ENCODE measurements at places on chromosomes 1 and 21.

- H3K27ac ChIP-seq = peak overlapping the region; percentile 84
- H3K4me3 ChIP-seq = no peak overlapping the region
- peaks cover 6% of the 10 kb centered on the region for H3K27me3 ChIP-seq
- peaks cover 15% of the 10 kb centered on the region for H3K36me3 ChIP-seq
Observed at GRCh38 chr1:67792741-67793458, 40.4 kb downstream of the GNG12 start.

- no peak for DNase-seq
- no peak overlapping the region for H3K27ac ChIP-seq
Observed at GRCh38 chr1:4597020-4597419, 57.4 kb upstream of the AJAP1 start.

DNA sequence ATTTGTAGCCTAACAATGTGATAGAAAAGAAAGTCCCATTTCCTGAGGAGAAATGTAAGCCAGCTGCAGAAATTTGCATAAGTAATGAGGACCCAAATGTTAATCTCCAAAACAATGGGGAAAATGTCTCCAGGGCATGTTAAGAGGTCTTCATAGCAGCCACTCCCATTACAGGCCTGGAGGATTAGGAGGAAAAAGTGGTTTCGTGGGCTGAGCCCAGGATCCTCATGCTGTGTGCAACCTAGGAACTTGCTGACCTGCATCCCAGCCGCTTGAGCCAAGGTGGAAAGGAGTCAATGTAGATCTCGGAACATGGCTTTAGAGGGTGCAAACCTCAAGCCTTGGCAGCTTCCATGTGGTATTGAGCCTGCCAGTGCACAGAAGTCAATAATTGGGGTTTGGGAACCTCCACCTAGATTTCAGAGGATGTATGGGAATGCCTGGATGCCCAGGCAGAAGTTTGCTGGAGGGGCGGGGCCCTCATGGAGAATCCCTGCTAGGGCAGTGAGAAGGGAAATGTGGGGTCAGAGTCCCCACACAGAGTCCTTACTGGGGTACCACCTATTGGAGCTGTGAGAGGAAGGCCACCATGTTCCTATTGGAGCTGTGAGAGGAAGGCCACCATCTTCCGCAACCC lies 14.2 kb upstream of the F13B start:
- no peaks in the 10 kb centered on the region for H3K4me1 ChIP-seq
- H3K27me3 ChIP-seq = no peaks in the 10 kb centered on the region
- no peak for DNase-seq
- no peak overlapping the region for H3K4me3 ChIP-seq

DNA sequence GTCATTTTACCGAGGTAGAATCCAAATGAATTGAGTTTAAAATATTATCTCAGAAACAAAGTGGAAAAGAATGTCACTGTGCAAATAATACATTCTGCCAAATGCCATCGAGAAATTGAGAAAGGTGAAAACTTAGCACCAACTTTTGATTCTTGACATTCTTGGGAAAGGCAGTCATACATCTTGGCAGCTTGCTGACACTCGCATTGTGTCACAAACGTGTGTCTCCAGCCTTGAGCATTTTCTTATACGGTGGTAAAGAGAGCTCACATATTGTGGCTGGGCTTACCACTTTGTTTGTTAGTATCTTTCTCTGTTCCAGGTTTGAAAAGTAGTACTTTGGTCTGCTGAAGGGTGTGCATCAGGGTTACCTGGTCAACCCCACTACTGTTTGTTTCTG lies 1456.1 kb downstream of the BRINP3 start:
- DNase-seq = no peak
- no peaks in the 10 kb centered on the region for H3K36me3 ChIP-seq
- no peak overlapping the region for H3K4me3 ChIP-seq
- no peaks in the 10 kb centered on the region for H3K27me3 ChIP-seq

GRCh38 chr21:32918478-32919120 lies 107.1 kb upstream of the OLIG2 start:
- H3K4me3 ChIP-seq = no peak overlapping the region
- H3K4me1 ChIP-seq = no peaks in the 10 kb centered on the region
- no peak for DNase-seq
- no peak overlapping the region for H3K27ac ChIP-seq
- H3K36me3 ChIP-seq = no peaks in the 10 kb centered on the region

DNA sequence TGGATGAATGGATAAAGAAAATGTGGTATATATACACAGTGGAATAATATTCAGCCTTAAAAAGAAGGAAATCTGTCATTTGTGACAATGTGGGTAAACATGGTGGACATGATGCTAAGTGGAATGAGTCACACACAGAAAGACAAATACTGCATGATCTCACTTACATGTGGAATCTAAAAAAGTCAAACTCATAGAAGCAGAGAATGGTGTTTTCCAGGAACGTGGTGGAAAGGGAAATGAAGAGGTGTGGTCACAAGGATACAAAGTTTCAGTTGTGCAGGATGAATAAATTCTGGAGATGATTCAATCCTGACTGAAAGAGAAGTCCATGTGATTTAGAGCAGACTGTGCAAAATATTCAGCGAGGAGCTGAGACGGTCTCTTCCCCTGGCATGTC lies 56.6 kb downstream of the RYR2 start:
- no peak for DNase-seq
- no peaks in the 10 kb centered on the region for H3K36me3 ChIP-seq
- peaks cover 4% of the 10 kb centered on the region for H3K27me3 ChIP-seq
- peaks cover 5% of the 10 kb centered on the region for H3K4me1 ChIP-seq
- no peak overlapping the region for H3K27ac ChIP-seq

GRCh38 chr1:203273206-203273868 lies 32.0 kb upstream of the BTG2 start:
- no peaks in the 10 kb centered on the region for H3K27me3 ChIP-seq
- H3K36me3 ChIP-seq = no peaks in the 10 kb centered on the region
- H3K4me1 ChIP-seq = peaks cover 68% of the 10 kb centered on the region
- no peak overlapping the region for H3K27ac ChIP-seq

DNA sequence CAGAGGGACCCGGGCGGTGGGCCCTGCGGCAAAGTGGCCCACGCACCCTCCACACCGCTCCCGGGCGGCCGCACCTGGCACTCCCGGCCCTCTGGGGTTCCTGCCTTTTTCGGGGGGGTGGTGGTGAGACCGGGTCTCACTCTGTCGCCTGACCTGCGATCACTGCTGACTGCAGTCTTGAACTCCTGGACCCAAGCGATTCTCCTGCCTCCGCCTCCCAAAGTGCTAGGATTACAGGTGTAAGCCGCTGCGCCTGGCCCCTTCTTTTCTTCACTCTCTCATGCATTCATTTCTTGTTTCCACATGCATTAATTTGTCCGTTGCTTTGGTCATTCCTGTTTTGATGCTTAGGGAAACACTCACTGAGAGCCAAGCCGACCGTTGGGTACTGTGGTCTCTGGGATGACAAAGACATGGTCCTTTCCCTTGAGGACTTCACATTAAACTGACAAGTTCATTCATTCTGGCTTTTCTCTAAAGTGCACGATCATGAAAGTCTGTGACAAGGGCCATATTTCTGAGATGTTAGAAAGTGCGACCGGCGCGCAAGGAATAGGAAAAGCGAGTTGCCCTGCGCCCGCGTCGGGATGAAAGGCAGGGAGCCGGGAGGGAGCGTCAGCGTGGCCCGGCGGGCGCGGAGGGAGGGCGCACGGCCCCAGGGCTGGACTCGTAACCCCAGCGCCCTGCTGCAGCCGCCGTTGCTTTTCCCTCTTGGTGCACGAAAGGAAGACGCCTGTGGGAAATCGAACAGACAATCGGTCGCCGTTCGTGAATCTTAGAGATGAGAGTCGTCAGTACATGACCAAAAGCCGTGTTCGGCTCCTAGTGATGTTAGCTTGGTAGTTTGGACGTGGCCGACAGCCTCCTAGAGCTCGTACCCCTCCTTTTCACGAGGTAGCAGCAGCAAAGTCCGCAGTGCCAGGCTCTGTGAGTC lies 1.0 kb upstream of the MCOLN2 start:
- peak; percentile 52 for DNase-seq
- peaks cover 11% of the 10 kb centered on the region for H3K4me1 ChIP-seq

DNA sequence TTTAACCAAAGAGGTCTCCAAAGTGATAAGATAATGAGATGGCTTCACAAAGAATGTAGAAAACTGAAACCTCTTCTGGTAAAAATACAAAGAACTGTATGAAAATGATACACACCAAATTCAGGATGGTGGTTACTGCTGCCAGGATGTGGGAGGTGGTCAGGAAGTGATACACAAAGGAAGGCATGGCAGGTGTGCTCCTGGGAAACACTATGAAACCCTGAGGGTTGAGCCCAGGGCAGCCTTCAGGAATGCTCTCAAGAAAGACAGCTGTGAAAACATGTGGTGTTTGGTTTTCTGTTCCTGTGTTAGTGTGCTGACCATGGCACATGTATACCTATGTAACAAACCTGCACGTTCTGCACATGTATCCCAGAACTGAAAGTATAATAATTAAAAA lies 109.3 kb downstream of the NTNG1 start:
- peaks cover 17% of the 10 kb centered on the region for H3K4me1 ChIP-seq
- H3K4me3 ChIP-seq = no peak overlapping the region
- no peaks in the 10 kb centered on the region for H3K36me3 ChIP-seq
- DNase-seq = no peak
- no peak overlapping the region for H3K27ac ChIP-seq

DNA sequence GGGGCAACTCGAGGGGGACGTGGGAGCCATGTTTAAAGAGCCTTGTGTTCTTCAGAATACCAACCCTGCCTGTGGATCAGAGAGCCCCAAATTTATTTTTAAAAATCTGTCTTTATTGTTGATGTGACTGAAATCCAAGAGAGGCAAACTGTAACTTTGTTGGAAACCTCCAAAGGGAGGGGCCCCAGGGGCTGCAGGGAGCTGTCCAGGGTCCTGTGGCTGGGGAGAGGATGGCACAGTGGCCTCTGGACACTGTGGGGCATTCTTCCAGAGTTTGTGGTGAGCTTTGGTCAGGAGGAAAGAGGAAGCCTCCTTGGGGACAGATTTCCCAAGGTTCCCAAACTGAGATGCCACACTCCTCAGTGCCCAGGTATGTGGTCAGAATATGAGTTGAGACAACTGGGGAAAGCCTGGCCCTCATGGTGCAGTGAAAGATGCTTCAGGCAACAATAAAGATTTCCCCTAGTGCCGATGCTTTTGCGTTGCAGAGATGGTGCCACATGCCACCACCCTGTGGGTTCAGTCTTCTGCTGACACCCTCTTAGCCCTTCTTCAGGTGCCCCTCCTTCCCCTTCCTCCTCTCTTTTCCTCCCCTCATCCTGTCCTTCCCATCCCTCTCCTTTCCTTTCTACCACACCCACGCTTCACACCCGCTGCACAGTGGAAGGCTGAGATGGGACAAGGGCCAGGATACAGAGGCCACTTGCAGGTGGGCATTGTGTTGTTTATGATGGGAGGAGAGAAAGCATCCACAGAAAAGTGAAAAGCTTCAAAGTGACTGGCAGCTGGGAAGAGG lies 122.1 kb downstream of the UCK2 start:
- H3K4me3 ChIP-seq = no peak overlapping the region
- peaks cover 5% of the 10 kb centered on the region for H3K4me1 ChIP-seq
- peak overlapping the region; percentile 77 for H3K27ac ChIP-seq
- peak; percentile 85 for DNase-seq
- peaks cover 26% of the 10 kb centered on the region for H3K27me3 ChIP-seq
- H3K36me3 ChIP-seq = no peaks in the 10 kb centered on the region

DNA sequence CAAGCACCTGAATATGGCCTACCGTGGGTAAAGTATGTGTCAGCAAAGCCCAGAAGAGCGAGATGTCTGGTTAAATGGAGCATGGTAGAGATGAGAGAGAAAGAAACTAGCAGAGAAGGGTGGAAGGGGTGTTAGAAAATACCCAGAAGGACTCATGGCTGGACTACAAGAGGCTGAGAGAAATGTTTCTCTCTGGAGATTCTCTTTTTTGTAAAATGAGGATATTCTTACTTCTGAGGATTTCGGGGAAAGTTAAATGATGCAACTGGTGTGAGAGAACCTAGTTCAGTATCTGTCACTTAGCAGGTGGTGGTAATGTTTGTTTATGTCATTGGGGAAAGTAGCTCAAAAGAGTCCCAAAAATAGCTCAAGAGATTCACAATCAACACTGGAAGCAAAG lies 7.2 kb upstream of the EPS15 start:
- DNase-seq = no peak
- no peaks in the 10 kb centered on the region for H3K4me1 ChIP-seq
- H3K27me3 ChIP-seq = no peaks in the 10 kb centered on the region
- no peak overlapping the region for H3K27ac ChIP-seq
- no peak overlapping the region for H3K4me3 ChIP-seq

- DNase-seq = no peak
- no peak overlapping the region for H3K4me3 ChIP-seq
- no peaks in the 10 kb centered on the region for H3K27me3 ChIP-seq
- H3K4me1 ChIP-seq = no peaks in the 10 kb centered on the region
- H3K27ac ChIP-seq = no peak overlapping the region
Observed at GRCh38 chr1:28213315-28213714, 19.5 kb downstream of the DNAJC8 start.

GRCh38 chr1:241086686-241087085 lies 270.3 kb downstream of the RGS7 start:
- no peak for DNase-seq
- H3K4me1 ChIP-seq = peaks cover 9% of the 10 kb centered on the region
- H3K36me3 ChIP-seq = no peaks in the 10 kb centered on the region
- no peak overlapping the region for H3K27ac ChIP-seq
- H3K27me3 ChIP-seq = peaks cover 5% of the 10 kb centered on the region

GRCh38 chr1:160504651-160505050 lies 18.4 kb downstream of the SLAMF6 start:
- DNase-seq = no peak
- H3K27me3 ChIP-seq = peaks cover 12% of the 10 kb centered on the region
- H3K4me1 ChIP-seq = no peaks in the 10 kb centered on the region
- no peaks in the 10 kb centered on the region for H3K36me3 ChIP-seq
- H3K4me3 ChIP-seq = no peak overlapping the region

DNA sequence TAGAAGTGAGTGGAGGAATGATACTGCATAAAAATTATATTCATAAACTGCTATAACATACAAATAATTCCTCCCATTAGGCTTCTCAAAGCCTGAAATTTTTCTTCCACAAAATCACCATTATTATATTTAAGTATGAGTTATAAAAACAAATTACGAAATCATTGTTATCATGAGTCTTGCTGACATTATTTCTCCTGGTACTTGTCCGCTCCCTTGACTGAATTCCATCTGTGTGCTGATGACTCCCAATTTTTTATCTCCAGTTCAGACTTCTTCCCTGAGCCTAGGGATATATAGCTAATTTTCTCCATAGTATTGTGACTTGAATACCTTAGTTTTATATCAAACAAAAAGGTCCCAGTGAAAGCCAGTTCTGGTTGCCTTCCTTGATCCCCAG lies 268.2 kb downstream of the HMCN1 start:
- H3K27ac ChIP-seq = peak overlapping the region; percentile 22
- H3K27me3 ChIP-seq = no peaks in the 10 kb centered on the region
- H3K4me3 ChIP-seq = no peak overlapping the region
- DNase-seq = no peak
- no peaks in the 10 kb centered on the region for H3K4me1 ChIP-seq

- H3K27me3 ChIP-seq = peaks cover 4% of the 10 kb centered on the region
- no peak overlapping the region for H3K4me3 ChIP-seq
- H3K4me1 ChIP-seq = peaks cover 27% of the 10 kb centered on the region
- H3K36me3 ChIP-seq = peaks cover 15% of the 10 kb centered on the region
- no peak for DNase-seq
- H3K27ac ChIP-seq = no peak overlapping the region
Observed at GRCh38 chr1:228842094-228842775, 107.0 kb downstream of the RHOU start.
